ENCODE measurements at places on chromosomes 5 and 9. TPM values are rescaled to one million over a fixed set of nuclear protein-coding genes. Genes with fewer than 3 reads are reported as not detected.

DNA sequence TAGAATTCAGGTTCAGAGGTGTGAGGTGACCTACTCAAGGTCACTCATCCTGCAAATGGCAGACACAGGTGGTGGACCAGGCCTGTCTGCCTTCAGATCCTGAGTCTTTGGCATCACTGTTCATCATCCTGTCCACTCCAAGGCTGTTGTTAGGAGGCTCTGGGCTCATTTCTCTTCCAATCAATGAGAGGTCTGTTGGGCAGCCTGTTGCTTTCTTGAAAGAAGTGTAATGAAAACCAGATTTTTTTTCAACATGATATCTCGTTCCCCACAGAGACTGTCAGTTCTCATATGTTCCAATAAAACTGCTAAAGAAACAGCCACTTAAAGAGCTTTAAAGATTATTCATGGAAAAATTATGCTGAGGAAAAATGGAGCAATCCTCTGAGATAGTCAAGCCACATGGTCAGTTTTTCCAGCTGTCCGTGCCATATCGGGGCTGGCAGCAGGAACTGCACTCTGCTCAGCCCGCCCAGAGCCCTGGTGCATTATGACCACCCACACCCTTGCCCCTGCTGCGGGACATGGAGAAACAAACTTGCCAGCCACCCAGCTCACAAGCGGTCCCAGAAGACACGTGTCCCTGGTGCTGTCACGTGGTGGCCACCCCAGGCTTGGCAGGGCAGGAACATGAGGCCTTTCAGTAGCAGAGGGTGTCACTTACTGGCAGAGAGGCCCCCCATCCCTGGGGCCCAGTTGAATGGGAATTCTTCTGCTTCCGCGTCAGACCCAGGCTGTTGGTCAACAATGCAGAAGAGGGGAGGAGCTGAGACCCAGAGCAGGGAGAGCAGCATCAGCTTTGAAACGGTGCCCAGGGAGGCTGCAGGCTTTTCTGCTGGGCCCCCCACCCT is 63.7 kb upstream of the ANGPTL2 start:
- no peak for DNase-seq

GRCh38 chr5:123868267-123868666 is 356.3 kb downstream of the CSNK1G3 start:
- DNase-seq, result no peak

- DNase-seq, result no peak
These were observed 10.8 kb downstream of the CDC37L1 start for GRCh38 chr9:4690144-4690543.

DNA sequence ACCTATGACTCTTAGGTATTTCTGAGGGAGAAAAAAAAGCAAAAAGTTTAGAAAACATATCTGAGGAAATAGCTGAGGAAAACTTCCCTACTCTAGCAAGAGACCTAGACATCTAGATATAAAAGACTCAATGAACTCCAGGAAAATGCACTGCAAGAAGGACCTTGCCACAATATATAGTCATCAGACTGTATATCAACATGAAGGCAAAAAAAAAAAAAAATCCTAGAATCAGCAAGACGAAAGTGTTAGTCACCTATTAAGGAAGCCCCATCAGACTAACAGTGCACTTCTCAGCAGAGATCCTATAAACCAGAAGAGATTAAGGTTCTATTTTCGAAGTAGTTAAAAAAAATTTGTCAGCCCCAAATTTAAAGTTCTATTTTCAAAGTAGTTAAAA is 166.2 kb downstream of the TMEM38B start:
- peak; percentile 64 for DNase-seq

Gene SLC1A3
- total RNA-seq, result 27.1 TPM

DNA sequence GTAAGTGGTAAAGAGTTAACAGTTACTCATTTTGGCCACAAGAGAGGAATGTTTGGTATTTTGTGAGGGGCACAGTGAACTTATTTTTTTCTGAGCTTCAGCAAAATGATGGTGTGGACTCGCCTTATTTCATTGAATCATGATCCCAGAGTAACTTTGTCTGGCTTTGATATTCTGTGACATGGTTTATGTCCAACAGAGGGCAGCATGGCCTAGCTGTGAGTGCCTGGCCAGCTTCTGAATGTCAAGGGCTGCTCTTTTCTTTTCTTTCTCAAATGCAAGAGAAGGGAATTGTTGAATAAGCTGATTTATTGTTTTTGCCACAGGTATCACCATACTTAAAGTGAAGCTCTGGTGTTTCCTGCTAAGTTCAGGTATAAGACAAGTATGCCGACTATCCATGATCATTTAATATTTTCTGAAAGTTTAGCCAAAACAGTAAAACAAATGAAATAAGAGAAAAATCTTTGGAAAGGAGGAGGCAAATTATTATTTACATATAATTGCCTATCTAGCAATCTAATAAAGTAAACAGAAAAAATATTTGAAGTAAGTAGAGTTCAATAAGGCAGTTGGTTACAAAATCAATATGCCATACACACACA is 31.7 kb downstream of the MRPL22 start:
- DNase-seq, result peak; percentile 54

- no peak for DNase-seq
These were observed 171.3 kb upstream of the GAS1 start for GRCh38 chr9:87118594-87118993.

GRCh38 chr5:9314558-9314957 is 231.3 kb downstream of the SEMA5A start:
- no peak for DNase-seq

GRCh38 chr5:133370904-133371303 is 241.4 kb downstream of the FSTL4 start:
- DNase-seq, result no peak

DNA sequence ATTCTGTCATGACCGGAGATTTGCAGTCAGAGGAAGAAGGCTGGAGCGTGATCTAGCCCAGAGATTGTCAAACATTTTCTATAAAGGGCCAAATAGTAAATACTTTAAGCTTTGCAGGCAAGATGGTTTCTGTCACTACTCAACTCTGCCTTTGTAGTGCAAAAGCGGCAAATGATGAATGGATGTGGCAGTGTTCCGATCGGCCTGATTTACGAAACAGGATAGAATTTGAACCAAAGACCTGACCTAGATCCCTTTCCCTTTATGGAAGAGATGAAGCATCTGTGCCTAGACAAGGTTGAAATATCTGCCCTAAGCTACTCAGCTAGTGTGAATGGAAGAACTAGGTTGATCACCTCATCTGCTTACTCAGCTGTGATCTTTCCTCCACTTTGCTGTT is 209.5 kb downstream of the YTHDC2 start:
- no peak for DNase-seq

DNA sequence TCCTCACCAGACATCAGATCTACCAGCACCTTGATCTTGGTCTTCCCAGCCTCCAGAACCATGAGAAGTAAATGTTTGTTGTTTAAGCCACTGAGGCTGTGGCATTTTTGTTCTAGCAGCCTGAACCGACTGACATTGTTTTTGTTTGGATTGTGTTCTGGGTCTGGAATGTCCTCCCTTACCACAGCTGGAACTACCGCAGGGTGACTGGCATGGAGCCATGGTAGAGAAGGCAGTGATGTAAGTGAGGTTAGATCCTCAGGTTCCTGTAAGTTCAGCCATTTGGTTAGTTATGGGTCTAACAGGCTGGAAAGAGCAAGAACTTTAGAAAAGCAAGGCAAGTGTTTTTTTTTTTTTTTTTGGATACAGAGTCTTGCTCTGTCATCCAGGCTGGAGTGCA is 209.3 kb downstream of the DAB2IP start:
- DNase-seq, result no peak
